ENCODE measurements at places on chromosomes 3 and 15.

GRCh38 chr3:72782521-72782920 lies 65.7 kb downstream of the SHQ1 start:
- no peak for DNase-seq

DNA sequence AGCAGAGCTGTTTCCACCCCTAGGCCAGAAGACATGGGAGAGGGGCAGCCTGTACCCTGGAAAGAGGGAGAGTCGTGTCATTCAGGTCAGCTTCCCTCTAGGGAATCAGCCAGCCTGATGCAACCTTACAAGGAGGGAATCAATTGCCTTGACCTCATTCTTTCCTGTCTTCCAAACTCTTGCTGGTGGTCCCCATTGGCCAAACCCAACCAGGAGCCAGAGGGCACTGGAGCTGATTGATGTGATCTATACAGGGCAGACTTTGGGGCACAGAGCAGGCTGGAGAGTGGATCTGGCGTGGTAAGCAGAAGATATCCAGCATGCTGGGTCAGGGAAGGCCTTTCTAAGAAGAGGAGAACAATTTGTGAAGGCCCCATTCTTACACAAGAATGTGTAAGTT lies 19.1 kb upstream of the MAGEF1 start:
- DNase-seq = no peak

DNA sequence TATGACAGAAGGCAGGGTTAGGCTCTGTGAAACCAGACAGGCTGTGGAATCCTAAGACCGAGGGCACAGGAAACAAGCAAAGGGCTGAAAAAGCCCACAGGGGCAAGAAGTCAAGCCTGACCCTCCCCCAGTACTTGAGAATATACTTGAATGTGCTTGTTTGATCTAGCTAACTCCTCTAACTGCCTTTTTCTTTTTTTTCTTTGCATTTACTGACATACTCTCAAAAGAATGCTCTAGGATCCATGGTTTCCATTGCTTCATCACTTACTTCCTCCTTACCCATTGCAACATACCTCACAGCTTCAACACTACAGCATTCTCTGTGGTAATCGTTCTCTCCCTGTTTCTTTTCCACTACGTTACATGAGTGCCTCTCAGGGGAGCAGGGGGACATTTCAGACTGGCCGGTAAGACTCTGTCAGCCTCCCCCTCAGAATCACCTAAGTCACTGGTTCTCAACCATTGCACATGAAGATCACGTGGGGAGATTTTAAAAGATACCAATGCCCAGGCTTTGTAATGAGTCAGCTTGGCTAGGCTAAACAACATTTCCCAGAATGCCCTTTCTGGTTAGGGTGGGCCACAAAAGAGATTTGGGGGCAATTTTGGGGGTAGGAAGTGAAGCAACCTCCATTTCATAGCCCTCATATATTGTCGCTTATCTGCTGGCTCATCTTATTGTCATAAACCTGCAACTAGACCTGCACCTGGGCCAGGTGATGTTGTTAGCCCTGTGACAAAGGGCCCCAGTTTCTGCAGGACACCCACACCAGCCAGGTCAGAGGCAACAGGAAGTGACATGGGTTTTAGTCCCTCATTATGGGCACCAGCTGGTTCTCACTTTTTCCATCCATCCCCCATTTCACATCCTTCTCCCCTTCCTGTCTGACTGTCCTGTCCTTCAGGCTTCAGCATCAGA lies 24.6 kb upstream of the RSL24D1 start:
- DNase-seq = no peak

GRCh38 chr15:29403772-29404171 lies 134.2 kb upstream of the NSMCE3 start:
- DNase-seq = no peak

DNA sequence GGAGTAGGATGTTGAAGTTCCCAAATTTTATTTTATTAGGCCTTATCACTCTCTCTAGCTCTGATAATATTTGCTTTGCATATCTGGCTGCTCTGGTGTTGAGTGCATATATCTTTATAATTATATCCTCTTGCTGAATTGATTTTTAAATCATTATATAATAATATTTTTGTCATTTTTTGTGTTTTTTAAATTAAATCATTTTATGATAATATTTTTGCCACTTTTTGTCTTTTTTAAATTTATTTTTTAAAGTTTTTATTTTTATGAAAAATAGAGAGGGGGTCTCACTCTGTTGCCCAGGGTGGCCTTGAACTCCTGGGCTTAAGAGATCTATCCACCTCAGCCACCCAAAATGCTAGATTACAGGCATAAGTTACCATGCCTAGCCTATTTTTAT lies 34.5 kb upstream of the OTOL1 start:
- no peak for DNase-seq

Data from activated T-helper 9 cell treated with anti-CD3 and anti-CD28 coated beads, Interleukin-2, amount 50 U/mL, for 16 hours (primary cell).